CD4-positive, alpha-beta T cell treated with Interferon gamma for 1 hour (primary cell): ENCODE measurements at places on chromosomes 1 and 21.

DNA sequence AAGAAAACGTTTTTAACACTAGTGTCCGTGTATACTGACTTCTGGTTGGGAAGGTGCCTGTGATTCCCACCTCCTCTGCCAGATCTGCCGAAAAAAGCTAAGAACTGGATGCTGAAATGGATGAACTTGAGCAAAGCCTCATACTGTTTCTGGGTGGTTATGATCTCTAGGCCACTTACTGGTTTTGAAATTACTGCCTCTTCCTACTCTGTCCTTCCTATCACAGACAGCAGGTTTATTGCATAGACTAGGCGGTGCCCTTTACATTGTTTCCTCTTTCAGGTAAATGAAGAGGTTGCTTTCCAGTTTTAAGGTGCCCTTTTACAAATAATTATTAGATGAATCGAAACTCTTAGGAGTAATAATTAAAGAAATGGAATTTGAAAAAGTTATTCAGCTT is 27.5 kb downstream of the PEX14 start:
- DNase-seq: no peak

GRCh38 chr1:10229903-10230302 is 19.5 kb downstream of the KIF1B start:
- no peak for DNase-seq

GRCh38 chr21:42475036-42475435 is 21.0 kb downstream of the RSPH1 start:
- no peak for DNase-seq

DNA sequence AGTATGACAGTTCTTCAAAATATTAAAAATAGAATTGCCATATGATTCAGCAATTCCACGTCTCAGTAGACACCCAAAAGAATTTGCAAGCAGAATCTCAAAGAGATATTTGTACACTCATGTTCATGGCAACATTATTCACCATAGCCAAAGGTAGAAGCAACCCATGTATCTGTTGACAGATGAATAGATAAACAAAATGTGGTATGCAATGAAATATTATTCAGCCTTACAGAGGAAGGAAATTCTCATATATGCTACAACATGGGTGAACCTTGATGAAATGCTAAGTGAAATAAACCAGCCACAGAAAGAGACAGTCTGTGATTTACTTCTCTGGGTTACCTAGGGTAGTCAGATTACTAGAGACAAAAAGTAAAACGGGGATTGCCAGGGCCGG is 47.0 kb downstream of the NAV1 start:
- DNase-seq: no peak

- DNase-seq: no peak
Observed at GRCh38 chr21:34120867-34121266, 47.5 kb downstream of the MRPS6 start.

DNA sequence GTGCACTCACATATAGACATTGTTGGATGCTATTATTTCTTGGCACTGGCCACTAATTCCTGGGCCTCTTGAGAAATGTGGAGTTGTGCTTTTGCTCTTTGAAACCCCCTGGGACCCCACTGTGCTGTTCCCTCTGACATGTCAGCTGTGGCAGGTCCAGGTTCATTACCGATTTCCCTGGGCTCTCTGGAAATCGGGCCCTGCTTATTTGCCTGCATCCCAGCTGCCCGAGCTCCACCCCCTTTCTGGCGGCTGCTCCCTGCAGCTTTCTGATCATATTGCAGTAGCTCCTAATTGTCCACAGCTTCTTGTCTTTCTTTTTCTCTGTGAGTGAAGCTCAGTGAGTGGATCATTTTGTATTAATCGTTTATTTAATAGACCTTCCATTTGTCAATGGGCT is 183.7 kb upstream of the FAM78B start:
- DNase-seq: no peak

- no peak for DNase-seq
Observed at GRCh38 chr1:53627031-53627430, 111.9 kb downstream of the GLIS1 start.

GRCh38 chr1:203932556-203932955 is 71.2 kb downstream of the SNRPE start:
- DNase-seq: no peak

DNA sequence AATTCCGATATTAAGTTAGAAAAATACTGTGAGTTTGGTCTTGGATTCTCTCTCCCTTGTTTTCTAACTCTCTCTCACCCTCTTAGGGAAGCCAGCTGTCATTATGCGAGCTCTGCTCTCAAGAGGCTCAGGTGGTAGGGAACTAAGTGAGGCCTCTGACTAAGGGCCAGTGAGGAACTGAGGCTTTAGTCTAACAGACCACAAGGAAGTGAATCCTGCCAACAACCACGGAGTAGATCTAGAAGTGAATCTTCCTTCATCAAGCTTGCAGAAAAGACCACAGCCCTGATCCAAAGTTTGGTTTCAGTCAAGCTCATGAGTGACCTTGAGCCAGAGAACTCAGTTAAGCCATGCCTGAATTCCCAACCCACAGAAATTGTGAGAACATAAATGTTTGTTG is 180.1 kb upstream of the PRMT6 start:
- no peak for DNase-seq
